Muscle of leg (tissue), 16 donors: ENCODE measurements at places on chromosomes 13 and 19. TPM values are rescaled to one million over a fixed set of nuclear protein-coding genes. Genes with fewer than 3 reads are reported as not detected.

TNNI3 gene
- 2.7 TPM for polyA plus RNA-seq

PCDH17 gene
- polyA plus RNA-seq, result 5.9 TPM

SEMA6B gene
- 46.1 TPM for polyA plus RNA-seq

LILRB1 gene
- polyA plus RNA-seq, result 0.98 TPM

CNN1 gene
- polyA plus RNA-seq, result 57.0 TPM

PLVAP gene
- polyA plus RNA-seq, result 70.0 TPM

ARID3A gene
- 18.7 TPM for polyA plus RNA-seq

CRX gene
- polyA plus RNA-seq, result not detected

ZSCAN5A gene
- polyA plus RNA-seq, result 7.2 TPM

FLT3 gene
- 0.10 TPM for polyA plus RNA-seq

SCEL gene
- 0.10 TPM for polyA plus RNA-seq

ATXN8OS gene
- 0.27 TPM for polyA plus RNA-seq

THSD8 gene
- 2.8 TPM for polyA plus RNA-seq

C2CD4C gene
- 1.2 TPM for polyA plus RNA-seq

LYPD4 gene
- not detected for polyA plus RNA-seq

BICRA gene
- polyA plus RNA-seq, result 12.1 TPM

KIR2DL1 gene
- not detected for polyA plus RNA-seq

PBX4 gene
- 1.7 TPM for polyA plus RNA-seq

ZNF418 gene
- 15.6 TPM for polyA plus RNA-seq

ZNF836 gene
- polyA plus RNA-seq, result 6.5 TPM

- peak; percentile 88 for DNase-seq
Measured at GRCh38 chr19:31312009-31312676, 37.1 kb downstream of the TSHZ3 start.

GRCh38 chr13:45542878-45543277, 72.7 kb downstream of the ERICH6B start:
- DNase-seq, result no peak

GRCh38 chr13:36282821-36283432, 14.7 kb downstream of the CCDC169 start:
- DNase-seq, result peak; percentile 72

DNA sequence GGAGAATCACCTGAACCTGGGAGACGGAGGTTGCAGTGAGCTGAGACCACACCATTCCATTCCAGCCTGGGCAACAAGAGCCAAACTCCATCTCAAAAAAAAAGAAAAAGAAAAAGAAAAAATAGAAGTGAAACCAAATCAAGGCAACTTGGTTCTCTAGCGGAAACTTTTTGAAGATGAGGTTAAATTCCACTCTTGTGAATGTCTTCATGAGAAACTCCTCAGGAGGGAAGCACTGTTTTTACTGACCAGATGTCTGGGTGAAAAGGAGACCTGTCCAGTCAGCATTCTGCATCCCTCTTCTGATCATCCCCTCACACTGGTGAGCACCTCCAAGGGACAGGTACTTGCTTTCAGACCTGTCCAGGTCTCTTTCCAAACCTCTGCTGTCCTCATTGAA, 15.8 kb downstream of the BRD4 start:
- DNase-seq, result no peak

GRCh38 chr19:41366089-41366488, 2.1 kb upstream of the B9D2 start:
- DNase-seq, result no peak

- peak; percentile 98 for DNase-seq
Measured at GRCh38 chr13:37100731-37101130, 4.7 kb downstream of the CSNK1A1L start.

- DNase-seq, result no peak
Measured at GRCh38 chr13:85019121-85019520, 780.1 kb downstream of the SLITRK6 start.

DNA sequence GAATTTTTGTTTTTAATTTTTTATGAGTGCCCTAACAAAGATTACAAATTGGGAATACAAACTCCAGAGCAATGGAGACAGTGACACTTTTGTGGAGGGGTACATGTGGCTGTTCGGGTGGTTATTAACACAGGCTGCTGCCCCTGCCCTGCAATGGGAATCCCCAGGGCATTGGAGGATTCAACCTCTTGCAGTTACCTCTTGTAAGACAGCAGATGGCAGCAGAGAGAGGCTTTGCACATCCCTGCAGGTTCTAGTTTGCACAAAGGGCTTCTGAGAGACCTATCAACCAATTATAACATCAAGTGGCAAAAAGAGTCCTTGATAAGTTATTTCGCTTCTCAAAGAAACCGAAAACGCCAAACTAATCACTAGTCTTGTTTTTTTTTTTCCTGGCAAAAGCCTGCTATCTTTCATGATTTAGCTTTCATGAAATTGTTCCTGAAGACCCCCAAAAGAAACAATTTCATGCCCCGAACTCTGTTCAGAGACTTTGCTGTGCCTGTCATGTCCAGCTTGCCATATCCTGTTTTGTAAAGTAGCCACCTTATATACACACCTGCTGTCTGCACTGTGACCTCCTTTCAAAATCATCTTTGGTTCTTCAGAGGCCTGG, 10.4 kb downstream of the GJB2 start:
- peak; percentile 82 for DNase-seq

GRCh38 chr13:47757466-47758080, 243.5 kb downstream of the SUCLA2 start:
- no peak for DNase-seq

DNA sequence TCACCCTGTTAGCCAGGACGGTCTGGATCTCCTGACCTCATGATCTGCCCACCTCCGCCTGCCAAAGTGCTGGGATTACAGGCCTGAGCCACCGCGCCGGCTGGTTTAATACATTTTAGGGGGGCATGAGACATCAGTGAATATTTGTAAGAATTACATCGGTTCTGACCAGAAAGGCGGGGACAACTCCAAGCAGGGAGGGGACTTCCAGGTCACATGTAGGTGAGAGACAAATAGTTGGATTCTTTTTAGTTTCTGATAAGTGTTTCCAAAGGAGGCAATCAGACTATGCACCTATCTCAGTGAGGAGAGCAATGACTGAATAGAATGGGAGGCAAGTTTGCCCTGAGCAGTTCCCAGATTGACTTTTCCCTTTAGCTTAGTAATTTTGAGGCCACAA, 3.7 kb upstream of the ZNF552 start:
- DNase-seq, result no peak

DNA sequence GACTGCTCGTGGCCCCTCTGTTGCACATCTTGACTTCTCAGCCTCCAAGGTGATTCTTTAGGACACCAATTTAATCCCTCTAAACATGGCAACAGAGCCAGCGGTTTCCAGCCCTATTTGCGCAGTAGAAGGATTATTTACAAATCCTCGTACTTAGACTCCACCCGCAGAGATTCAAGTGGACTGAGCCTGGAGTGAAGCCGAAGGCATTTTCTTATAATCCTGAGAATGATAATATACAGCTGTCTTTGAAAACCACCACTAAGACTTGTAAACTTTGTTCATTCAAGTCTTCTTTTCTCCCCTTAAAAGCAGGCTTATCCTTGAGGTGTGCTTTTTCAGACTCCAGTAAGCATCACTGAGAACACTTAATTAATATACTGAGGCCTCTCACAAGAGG, 4.8 kb upstream of the DPRX start:
- DNase-seq, result no peak

GRCh38 chr13:51768378-51768921, 35.5 kb downstream of the DHRS12 start:
- DNase-seq, result no peak

DNA sequence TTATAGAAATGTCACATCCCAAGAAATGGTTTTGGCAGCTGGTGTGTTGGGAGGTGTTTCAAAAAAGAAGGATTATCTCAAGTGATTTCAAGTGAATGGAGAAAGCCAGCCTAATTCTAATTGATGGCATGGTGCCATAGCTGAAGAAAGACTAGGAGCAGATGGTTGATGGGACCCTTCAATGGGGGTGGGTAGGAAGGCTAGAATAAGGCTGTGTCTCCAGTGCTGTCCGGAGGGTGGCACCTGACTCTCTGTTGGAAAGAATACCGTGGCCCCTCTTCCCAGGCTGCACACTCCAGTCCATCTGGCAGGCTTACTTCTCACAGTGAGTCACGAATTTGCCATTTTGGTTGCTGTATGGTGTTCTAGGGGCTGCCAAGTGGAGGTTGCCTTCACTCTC, 51.0 kb upstream of the GPR12 start:
- DNase-seq, result no peak

GRCh38 chr13:44646044-44646443, 69.9 kb upstream of the TSC22D1 start:
- DNase-seq, result no peak

GRCh38 chr19:10321874-10322835, 6.3 kb upstream of the FDX2 start:
- no peak for DNase-seq

DNA sequence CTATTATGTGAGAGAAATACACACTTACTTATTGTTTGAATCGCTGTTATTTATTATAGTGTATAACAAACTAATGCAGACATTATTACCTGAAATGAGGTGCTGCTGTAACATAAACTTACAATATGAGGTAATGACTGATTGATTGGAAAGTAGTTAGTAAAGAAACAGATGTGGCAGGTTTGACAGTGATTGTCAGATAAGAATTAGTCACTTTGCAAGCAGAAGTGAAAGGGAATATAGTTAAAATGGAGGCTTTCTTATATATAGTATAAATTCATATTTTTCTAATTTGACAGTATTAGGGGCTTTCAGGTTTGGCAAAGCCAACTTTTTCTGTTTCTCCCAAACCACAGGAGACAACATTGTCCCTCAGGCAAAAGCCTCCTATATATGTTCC, 20.6 kb downstream of the MIR17HG start:
- no peak for DNase-seq

DNA sequence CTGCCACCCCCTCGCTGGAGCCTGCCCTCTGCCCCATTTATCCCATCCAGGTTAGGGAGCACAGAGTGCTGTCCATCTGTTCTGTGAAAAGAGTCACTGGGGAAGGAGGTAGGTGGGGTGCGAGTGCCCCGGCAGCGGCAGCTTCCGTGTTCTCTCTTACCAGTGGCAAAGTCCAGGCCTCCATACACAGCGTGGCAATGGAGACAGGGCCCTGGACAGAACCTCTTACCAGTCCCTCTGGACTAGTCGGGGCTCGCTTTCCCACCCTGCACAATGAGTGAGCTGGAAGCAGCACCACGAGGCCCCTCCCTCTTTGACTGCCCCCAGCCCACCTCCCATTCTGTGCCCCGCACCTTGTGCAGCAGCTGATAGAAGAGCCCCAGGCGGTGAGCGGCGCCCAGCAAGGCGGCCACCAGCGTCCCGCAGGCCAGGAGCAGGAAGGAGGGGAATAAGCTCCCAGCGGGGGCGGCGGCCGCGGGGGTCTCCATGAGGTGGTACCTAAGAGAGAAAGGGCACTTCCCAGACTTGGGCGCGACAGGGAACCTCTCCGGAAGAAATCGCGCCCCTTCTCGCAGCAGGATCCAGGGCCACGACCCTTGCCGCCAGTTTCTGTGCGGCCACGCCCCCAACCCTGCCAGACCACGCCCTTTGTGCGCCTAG, 17.5 kb downstream of the SYDE1 start:
- no peak for DNase-seq

GRCh38 chr13:25633093-25633492, 261.3 kb downstream of the ATP8A2 start:
- DNase-seq, result no peak

GRCh38 chr13:76160961-76161925, 525.1 kb downstream of the LMO7 start:
- DNase-seq, result peak; percentile 92

- DNase-seq, result no peak
Measured at GRCh38 chr13:91302111-91302510, 45.4 kb upstream of the MIR17HG start.

- DNase-seq, result peak; percentile 66
Measured at GRCh38 chr19:3154957-3155736, 19.3 kb downstream of the GNA15 start.

DNA sequence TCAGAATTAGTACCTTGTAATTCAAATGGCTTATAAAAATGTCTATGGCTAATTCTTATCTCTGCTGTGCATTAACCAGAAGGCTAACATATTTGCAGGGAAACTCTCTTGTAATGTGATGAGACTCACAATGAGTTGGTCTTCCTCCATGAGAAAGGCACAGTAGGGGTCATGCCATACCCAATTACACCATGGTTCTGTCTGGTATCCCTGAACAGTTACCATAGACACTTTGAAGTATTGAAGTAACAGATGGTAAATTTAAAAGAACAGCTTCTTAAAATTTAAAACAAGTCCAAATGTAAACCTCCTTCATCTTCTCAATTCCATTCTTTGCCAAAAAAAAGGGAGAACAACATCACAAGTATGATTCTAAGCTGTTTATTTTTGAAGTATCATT, 22.6 kb upstream of the SLAIN1 start:
- DNase-seq, result no peak

- no peak for DNase-seq
Measured at GRCh38 chr13:94061301-94061700, 418.2 kb downstream of the DCT start.
